T1000 (cell line): ENCODE measurements at places on chromosomes 6 and 20.

DNA sequence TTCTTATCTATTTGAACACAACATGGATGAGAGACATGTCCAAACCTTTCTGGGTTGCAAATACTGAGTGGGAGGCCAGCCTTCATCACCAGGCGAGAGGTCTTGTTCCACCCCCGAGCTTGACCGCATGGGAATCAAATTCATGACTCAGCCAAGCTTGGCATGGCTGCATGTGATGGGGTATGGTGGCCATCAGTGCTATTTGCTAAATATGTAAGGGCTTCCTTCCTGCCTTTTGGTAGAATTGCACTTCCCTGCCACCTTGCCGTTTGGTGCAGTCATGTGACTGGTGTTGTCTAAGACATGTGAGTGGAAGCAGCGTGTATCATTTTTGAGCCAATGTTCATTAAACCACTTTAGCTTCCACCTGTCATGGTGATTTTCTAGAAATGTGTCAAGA is 508.9 kb upstream of the SULF2 start:
- DNase-seq: no peak

DNA sequence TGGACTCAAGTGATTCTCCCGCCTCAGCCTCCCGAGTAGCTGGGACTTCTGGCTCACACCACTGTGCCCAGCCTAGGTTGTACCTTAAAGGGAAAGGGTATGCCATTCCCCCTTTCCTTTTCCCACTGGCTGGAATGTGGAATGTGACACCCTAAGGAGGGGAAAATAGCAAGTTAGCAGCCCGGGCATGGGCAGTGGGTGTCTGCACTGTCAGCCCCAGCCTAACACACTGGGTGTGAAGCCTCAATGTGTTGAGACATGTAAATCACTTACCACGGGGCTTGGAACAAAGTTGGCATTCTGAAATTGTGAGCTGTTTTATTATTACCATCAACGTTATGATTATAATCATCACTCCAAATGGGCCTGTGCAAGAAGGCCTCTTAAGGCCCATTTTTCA is 80.8 kb upstream of the PTPN1 start:
- no peak for DNase-seq

DNA sequence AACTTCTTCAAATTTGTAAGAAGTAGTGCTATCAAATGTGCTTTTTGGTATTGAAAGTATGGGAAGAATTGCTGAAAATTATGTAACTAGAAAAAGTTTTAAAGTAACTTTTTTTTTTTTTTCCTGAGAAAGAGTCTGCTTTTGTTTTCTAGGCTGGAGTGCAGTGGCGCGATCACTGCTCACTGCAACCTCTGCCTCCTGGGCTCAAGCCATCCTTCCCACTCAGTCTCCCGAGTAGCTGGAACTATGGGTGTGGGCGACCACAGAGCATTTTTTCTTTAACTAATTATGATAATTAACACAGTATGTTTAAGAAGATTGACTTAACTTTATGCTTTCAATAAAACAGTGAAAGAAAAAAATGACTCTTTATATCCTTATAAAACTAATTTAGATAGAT is 38.4 kb downstream of the BMP5 start:
- no peak for DNase-seq

DNA sequence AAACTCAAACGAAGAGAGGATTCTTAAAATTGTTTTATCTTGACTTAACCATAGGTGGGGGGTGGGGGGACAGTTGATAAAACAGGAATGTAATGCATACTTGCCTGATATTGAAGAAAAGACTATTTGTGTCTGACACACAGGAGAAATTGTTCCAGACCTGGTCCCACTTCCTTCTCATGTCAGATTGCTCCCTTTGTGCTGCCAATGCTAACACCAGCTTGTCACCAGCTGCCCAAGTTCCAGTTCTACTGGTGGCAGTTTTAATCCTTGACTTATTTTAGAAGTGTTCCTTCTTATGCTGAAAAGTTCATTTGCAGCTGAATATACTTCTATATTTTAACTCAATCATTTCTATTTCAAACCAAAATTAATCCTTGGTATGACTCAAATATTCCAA is 127.3 kb downstream of the GMDS start:
- DNase-seq: no peak

DNA sequence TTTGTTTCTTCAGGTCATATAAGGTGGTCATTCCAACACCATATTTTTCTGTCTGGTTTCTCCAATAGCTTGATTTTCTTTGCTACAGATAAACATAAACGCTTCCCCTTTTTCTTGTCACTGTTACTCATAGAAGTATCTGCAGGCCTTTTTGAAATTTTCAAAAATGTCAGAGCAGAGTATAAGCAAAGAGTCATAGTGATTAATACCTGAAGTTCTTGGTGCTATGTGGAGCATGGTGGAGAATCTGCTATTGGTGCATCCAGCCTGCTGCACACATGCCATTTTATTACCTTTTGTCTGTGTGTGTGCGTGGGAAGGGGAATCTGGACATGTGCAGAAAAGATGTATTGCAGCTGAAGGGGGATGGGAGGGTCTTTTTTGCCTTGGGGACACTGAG is 19.7 kb downstream of the STX11 start:
- DNase-seq: no peak

DNA sequence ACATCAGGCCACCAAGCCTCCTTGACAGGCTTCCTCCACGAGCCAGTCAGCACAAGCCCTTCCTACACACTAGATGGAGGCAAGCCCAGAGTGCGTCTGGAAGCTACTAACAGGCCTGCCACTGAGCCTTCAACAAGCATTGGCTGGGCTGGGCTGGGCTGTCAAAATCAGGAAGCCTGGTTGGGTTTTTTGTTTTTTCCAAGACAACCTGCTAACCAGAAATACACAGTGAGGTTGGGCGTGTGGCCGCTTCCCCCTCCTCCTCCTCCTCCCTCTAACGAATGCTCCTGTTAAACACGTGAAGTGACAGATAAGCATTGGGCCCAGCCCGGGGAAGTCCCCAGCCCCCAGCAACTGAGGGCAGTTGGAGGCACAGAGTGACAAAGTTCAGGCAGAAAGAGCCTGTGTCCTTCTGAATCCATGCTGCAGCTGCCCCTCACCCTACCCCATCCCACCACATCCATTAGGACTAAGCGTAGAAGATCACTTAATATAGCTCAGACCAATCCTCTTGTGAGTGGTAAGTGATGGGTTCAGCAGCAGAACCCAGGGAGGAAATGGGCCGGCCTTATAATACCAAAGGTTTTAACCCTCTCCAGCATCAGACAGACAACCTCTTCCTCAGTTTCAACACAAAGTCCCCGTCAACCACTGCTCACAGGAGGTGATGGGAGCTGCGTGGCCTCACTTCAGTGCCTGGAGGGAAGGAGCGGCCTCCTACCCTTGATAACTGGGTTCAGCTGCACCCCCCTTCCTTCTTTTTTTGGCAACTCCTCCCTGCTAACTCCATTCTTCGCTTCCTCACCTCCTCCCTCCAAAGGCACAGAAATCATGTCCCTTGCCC is 1.1 kb downstream of the NFATC2 start:
- no peak for DNase-seq

GRCh38 chr20:38764567-38765318 is 16.5 kb downstream of the ACTR5 start:
- peak; percentile 34 for DNase-seq

GRCh38 chr6:79510707-79511106 is 26.5 kb downstream of the LCA5 start:
- DNase-seq: no peak

DNA sequence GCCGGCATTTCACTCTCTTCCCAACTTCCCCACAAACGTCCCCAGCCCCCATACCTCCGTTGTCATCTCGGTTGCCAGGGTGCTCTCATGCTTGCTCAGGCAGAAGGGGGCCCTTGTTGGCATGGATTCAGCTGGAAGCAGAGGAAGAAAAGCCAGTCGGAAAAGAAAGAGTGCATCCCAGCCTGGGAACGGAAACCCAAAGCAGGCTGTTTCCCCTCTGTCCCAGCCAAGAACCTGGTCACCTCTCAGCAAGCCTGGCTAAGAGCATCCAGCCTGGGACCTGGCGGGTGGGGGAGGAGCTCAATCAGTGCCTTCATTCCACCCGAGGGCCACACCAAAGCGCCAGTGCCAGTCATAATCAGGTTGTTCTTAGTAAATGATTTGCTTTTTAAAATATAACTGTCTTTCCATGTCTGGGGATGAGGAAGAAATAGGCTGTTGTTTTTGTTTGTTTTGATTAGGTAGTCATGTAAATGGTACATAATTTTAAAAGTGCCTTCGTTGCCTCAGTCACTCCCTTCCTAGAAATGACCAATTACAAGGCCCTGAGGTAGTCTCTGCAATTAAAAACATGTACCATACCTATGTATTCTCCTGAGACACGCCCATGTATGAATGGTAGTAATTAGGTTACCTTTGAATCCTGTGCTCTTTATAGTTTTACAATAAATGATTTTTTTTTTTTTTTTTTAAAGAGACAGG is 21.1 kb downstream of the CHMP4B start:
- no peak for DNase-seq

DNA sequence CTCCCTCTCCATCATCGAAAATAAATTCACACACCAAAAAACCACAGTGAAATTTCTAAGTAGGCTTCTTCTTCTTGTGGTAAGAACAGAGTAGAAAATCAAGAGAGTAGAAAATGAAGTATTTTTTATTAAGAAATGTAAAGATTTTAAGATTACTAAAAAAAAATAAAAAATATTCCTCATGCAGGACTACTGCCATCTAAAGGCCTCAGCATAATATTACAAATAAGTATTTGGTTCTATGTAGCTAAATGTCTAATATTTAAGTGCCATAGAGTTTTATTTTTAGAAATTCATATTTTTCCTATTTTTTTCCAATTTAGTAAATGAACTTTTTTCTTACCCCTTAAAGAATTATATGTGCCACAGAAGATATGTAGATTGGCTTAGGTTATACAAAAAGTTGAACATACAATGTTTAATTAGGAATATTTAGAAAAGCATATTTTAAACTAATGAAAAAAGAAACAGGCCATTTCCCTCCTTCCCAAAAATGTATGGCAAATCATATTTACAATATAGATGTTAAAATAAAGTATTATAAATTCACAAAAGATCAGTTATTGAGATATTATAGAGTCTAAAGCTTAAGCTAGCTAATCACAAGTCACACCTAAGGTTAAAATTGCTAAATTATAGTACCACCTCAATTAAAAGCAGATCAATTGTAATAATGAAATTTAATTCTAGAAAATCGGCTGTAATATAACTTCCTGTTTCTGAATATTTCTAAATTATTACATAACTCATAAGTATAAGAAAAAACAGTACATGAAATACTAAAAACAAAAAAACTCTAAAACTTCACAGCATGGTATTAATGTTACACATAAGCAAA is 3.5 kb upstream of the NT5DC1 start:
- no peak for DNase-seq

GRCh38 chr6:157741321-157741947 is 81.6 kb upstream of the SNX9 start:
- no peak for DNase-seq

DNA sequence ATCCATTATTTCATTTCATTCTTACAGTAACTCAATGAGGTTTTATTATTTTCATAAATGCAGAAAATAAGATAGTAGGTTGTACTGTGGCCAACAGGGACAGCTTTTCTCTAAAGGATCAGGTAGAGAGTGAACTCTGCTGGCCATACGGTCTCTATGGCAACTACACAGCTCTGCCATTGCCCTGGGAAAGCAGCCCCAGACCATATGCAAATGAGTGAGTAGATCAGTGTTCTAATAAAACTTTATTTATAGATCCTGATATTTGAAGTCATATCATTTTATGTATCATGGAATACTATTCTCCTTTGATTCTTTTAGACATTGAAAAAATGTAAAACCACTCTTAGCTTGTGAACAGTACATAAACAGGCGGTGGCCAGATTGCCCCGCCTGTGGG is 192.5 kb upstream of the RREB1 start:
- DNase-seq: no peak
